ENCODE measurements at places on chromosomes 2 and 18.

- no peak for DNase-seq
These were observed 77.4 kb upstream of the GCFC2 start for GRCh38 chr2:75788154-75788553.

- DNase-seq, result no peak
These were observed 43.8 kb upstream of the ITPRID2 start for GRCh38 chr2:181847702-181848101.

DNA sequence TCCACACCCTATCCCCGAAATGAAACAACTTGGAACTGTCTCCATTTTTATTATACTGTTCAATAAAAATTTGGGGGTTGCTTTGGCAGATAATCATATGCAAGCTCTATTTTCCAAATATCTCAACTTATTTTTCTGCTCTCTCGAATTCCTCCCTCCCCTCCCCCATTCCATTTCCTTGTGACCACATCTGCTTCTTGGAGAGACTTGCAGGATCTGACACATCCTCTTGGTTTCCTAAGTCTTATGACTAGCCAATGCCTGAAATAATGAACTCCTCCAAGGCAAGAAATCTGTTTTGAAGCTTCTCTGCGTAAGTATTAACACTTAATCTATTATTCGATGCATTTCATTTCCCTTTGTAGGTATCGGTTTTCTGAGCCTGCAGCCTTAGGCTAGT lies 16.1 kb downstream of the TGIF1 start:
- DNase-seq, result no peak

GRCh38 chr2:232838406-232838874 lies 31.6 kb upstream of the SNORC start:
- peak; percentile 35 for DNase-seq

- DNase-seq, result no peak
These were observed 201.2 kb downstream of the CDCA7 start for GRCh38 chr2:173555833-173556232.

GRCh38 chr2:235721625-235722024 lies 227.8 kb downstream of the AGAP1 start:
- DNase-seq, result no peak

DNA sequence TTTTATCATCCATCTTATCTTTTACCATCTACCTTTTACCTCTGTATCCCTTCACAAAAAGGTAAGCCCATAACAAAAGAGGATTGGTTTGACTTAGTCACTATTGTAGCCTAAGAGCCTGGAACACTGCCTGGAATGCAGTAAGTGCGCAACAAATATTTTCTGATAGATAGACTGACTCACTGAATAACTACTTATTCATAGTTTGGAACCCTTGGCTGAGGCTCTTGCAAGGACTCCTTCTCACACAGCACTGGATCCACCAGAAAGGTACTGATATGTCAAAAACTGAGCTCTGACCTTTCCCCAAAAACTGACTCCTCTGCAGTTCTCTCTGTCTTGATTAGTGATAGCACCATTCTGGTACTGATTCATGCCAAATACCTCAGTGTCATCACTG lies 426.7 kb downstream of the SETBP1 start:
- DNase-seq, result no peak

- no peak for DNase-seq
These were observed 279.2 kb downstream of the CYRIA start for GRCh38 chr2:16386431-16386830.

DNA sequence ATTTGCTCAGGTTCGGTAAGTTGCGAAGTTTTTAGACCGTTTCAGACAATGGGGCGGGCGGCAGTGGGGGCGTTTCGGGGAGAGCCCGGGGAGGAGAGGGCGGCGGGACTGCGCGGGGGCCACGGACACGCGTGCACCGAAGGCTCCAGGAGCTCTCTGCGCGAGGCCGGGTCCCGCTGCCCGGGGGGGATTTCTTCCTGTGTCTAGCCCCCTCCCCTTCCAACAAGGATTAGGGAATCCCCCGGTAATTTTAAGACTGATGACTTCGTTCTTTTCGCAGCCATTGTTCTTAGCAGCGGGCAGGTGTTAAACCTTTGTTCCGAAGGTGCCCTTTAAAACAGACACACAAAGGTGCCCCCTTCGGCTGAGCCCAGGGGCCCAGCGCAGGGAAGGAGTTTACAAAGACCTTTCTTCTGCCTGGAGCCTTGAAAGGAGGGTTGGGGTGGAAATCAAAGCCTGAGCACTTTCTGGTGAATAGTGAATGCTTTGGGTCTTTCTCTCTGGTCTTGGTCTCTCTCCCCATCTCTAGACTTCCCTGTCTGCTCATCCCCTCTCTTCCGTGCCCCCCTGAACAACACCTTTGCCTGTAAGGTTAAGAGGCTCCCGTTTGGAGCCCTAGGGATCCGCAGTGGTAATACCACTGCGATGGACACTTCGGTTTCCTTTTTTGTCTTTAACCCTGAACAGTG lies 2.1 kb downstream of the TRIB2 start:
- DNase-seq, result no peak

GRCh38 chr2:21939967-21940366 lies 816.2 kb downstream of the TDRD15 start:
- no peak for DNase-seq

DNA sequence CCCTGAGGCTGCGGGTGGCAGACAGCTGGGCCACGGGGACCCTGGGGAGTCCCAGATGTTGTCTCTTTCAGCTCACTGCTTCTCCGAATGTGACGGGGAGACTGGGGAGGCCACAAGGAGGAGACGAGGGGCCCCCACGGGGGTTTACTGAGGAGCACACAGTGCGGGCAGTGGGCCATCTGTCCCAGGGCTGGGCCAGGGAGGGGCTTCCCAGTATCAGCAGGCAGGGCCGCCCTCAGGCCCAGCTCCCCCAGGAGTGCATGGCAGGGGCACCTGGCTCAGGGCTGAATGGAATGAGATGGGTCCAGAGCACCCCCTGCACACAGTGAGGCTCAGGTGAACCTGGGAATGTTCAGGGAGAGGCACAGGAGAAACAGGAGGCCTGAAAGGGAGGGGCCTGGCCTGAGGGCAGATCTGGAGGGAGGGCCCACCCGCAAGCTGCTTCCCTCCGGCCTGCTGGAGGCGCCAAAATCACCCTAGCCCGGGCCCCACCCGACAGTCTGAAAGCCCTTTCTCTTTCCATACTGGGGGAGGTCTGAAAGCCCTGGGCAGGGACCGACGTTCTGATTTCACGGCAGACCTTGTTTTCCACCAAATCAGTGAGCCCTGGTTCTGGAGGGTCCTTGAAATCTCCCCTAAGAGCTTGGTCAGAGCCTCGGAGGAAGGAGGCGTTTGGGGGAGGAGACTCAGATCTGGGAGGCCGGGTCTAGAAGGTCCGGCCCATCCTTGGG lies 35.5 kb upstream of the PTMA start:
- DNase-seq, result no peak

DNA sequence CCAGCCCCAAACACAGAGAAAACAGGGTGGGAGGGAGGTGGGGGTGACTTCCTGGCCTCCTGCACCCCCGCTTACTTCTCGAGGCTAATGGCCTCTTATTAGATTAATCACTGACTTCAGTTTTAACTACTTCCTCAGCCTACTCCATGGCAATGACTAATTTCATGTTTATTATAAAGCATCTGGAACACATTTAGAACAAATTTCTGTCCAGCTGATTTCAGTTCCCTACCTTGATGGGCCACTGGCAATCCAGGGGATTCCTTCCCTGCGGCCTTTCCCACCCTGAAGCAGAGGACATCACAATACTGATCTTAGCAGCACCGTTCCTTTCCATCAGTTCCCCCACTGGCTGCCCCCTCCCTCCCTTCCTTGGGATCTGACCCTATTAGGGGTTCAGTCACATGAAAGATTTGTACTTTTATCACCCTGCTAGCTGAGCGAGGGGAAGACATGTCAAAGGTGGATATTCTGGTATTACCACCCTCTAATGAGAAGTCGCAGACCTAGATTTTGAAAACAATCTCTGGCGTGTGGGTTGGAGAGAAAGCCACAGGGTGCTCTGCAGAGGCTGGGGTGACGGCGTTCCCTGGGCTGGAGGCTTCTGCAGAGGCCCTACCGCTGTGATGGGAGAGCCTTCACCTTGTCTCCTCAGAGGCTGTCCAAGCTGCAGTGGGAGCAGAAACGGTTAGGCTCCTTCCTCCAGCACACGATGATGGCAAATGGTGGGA lies 67.6 kb downstream of the KIAA2012 start:
- DNase-seq, result no peak

DNA sequence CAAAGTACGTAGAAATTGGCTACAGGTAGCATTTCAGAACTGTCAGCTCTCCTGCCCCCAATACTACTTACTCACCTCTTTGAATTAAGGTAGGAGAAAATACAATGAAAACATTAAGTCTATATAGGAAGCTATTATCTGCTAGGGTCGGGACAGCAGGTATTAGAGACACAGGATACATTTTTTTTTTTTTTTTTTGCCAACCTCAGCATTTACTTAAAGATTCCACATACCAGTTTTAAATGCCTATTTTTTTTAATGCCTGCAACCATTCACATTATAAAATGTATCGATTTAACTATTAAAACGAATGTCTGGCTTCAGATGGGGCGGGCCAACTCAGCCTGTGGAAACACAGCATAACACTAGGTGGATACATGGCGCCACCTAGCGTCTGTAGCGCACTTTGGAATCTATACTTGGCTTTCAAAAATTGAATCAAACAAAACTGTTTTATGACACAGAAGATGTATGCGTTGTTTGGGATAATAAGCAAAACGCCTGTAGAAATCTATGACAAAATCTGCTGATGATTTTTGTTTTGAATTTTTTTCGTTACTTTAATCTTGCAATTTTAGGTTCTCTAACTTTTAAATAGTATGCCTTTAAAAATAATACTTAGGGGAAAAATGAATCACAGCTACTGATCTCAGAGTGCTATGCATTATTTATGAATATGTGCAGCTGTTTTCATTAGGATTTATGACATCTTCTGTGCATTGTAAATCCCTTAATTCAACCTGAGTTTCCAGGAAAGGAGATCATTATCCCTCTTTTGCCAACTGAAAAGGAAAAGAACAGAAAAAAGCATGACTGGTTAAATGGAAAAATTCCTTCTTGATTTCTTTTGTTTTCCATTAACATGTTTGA lies 261.0 kb downstream of the NYAP2 start:
- DNase-seq, result peak; percentile 63

DNA sequence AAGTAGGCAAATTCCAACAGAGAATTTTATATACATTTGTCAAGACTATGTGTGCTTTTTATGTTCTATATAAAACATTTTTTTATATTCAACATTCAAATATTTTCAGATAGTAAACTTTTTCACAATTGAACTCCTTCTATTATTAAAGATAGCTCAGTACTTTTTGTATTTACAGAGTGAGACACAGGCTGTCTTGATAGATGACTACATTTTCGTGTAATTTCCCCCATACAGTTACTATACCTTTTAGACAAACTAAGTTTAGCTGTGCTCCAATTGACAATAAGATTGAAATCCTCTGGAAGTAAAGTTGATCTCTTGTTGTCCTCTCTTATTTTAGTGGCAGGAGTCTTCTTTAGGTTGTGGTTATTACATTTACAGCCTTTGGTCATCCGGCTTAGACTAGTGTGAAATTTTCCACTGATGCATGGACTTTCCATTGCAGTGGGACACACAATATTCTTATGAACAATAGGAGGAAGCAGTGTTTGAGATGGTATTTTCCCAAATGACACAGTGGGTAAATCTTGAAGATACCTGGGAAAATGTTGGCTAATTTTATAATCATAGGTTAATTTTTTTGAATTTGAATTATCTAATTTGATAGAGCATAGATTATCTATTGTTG lies 21.0 kb downstream of the ZSWIM2 start:
- DNase-seq, result no peak

- DNase-seq, result no peak
These were observed 5.1 kb upstream of the PAX8 start for GRCh38 chr2:113283704-113284284.
